Myometrial cell (primary cell): ENCODE measurements at places on chromosomes 12 and 14. TPM values are rescaled to one million over a fixed set of nuclear protein-coding genes. Genes with fewer than 3 reads are reported as not detected.

KLRB1 gene
- not detected in 2 replicates for total RNA-seq

EXOC3L4 gene
- total RNA-seq, result not detected in 2 replicates

TIMELESS gene
- 13.3 and 19.7 TPM in 2 replicates for total RNA-seq

ACSM4 gene
- total RNA-seq, result not detected in 2 replicates
